ENCODE measurements at places on chromosomes 16 and 17. TPM values are rescaled to one million over a fixed set of nuclear protein-coding genes. Genes with fewer than 3 reads are reported as not detected.
A peak's percentile ranks its signal among the peaks of the same experiment; 100 is the strongest.

KRTAP4-1 gene
- not detected for total RNA-seq

DNA sequence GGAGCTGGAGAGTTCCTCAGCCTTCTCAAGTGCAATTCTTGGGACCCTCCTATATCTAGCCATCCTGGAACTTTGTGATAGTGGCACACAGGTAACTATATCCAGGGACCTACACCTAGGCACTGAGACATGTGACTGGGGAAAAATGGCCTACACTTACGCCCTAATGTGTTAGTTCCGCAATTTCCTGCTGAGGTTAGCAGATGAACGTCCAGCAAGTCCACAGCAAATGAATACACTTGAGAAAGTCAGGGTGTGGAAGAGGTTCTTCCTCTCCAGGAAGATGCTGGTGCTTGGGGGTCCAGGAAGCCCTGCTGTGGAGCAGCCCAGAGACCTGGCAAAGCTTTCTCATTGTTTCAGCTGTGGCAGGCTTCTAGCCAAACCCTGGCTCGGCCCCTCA lies 20.8 kb downstream of the PIK3R5 start:
- DNase-seq, result no peak

DNA sequence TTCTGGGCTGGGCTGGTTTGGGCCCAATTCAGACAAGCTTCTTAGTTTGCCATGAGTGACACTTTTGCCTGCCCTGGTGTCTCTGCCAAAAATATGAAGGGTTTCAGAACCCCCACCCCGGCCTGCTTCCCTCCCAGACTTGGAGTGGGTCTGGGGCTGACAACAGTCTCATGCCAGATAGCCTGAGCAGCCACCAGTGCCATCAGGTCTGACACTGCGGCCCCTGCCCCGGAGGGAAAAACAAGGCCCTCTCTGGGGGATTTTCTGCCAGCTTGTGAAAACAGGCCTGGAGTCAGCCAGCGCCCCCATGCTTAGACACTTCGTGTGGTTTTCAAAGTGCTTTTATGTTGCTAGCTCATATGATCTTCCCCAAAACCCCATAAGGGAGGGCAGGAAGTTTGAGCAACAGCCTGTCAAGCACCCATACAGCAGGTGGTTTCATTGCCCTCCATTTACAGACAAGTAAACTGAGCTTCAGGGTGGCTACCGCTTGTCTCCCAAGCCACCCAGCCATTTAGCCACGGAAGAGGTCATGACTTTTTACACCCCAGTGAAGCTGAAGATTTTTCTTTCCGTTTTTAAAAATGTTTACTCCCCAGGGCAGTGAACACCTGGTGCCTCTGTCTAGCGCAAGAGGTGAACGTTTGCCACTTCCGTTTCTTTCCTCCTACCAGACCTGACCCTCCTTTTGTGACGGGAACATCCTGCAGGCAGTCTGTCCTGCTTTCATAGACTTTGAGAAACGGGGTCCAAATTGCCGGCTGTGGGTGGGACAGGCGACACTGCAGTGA lies 300.6 kb downstream of the SEC14L1 start:
- DNase-seq, result peak; percentile 86

GRCh38 chr16:29738514-29738913 lies 7.3 kb downstream of the C16orf54 start:
- no peak for DNase-seq

CD7 gene
- not detected for total RNA-seq

DNA sequence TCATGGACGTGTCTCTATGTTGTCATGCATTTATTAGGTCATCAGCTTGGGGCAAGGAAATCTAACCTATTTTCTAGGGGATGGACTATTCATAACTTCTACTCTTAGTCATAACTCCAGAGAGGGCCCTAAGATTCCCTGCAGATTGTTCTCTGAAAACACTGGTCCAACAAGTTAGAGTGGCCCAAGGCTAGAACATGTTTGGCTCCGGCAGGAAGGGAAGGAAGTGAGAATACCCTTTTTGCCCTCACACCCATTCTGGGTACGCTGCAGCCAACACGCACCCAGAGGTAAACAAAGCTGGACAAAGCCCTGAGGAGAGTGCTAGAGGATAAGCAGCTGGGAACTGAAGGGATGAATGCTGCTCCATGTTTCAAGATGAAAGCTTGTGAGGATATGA lies 9.9 kb downstream of the C16orf86 start:
- DNase-seq, result no peak

DNA sequence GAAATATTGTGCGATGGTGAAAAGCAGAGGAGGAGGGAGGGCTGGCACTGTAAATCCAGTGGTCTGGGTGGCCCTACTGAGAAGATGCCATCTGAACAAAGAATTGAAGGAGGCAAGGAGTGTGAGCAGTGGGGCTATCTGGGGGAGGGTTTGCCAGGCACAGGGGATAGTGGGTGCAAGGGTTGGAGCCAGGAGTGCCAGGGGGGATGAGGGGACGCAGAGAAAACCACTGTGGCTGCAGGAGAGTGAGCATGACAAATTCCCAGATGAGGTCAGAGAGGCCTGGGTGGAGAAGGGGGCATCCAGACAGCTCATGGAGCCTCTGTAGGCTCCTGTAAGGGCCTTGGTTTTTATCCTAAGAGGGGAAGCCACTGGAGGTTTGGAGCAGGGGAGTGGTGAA lies 4.8 kb downstream of the XYLT2 start:
- DNase-seq, result no peak

DNA sequence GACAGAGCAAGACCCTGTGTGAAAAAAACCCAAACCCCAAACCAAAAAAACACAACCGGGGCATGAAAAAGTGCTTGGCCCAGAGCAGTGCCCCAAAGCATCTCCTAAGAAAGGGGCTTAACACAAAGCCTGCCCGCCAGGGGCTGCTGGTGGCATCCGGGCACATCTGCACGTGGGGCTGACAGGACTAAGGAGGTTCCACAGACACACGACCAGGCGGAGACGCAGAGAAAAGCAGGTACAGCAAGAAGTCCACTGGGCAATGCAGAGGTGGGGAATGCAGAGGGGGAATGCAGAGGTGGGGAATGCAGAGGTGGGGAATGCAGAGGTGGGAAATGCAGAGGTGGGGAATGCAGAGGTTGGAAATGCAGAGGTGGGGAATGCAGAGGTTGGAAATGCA lies 109.2 kb downstream of the ZNF778 start:
- DNase-seq, result no peak

ZG16B gene
- total RNA-seq, result 0.64 TPM

DNA sequence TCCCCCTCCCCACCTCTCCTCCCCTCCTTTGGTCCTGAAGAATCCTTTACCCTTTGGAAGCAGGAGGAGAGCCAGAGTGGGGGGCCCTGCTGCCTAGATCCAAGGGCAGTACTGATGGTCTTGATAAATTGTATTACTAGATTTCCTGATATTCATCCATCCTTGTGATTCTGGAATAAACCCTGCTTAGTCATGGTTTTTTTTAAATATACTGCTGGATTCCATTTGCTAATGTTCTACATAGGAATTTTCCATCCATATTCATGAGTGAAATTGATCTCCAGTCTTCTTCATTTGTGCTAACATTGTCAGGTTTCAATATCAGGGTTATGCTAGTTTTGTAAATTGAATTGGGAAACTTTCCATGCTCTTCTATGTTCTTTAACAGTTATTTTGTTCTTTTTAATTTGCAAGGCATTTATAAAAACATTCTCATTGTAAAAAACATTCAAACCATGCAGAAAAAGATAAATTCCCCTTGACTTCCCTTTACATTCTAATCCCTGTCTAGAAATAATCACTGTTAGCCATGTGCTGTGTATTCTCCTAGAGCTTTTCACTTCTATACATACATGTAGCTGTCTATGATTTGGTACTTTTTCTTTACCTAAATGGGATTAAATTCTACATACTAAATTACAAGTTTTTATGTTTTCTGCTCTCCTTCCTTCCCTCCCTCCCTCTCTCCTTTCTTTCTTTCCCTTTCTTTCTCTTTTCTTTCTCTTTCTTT lies 56.7 kb downstream of the CCDC42 start:
- DNase-seq, result no peak

CBFA2T3 gene
- not detected for total RNA-seq

DNA sequence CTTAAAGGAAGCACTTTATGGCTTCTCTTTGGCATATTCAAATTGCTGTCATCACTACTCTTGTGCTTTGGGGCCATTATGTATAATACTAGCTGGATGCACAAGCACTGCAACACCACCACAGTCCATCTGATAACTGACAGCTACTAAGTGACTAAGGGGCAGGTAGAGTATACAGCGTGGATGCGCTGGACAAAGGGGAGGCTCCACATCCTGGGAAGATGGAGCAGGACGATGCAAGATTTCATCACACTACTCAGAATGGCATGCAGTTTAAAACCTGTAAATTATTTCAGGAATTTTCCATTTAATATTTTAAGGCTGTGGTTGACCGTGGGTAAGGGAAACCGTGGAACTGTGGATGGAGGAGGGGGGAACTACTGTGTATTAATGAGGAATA lies 25.0 kb downstream of the MPRIP start:
- peak; percentile 66 for DNase-seq

DNA sequence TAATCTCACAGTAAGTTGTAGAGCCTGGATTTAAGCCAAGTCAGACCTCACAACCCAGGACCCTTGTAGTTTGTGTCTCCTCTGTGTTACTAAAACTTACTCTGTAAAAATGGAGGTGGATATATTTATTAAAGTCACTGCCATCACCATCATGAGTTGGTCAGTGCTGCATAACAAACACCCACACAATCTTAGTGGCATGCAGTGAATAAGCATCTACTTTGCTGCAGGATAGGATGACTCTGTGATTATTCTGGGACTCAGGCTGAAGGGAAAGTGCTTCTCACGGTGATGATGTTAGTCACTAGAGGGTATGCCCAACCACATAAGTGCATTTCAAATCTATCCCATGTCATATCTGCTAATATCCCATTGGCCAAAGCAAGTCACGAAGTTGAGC lies 398.7 kb downstream of the XYLT1 start:
- no peak for DNase-seq

NR1D1 gene
- total RNA-seq, result 1.7 TPM

CNTNAP4 gene
- total RNA-seq, result not detected

PIK3R6 gene
- not detected for total RNA-seq

GRCh38 chr16:19857593-19858339 lies 26.9 kb downstream of the GPRC5B start:
- no peak for DNase-seq

DNA sequence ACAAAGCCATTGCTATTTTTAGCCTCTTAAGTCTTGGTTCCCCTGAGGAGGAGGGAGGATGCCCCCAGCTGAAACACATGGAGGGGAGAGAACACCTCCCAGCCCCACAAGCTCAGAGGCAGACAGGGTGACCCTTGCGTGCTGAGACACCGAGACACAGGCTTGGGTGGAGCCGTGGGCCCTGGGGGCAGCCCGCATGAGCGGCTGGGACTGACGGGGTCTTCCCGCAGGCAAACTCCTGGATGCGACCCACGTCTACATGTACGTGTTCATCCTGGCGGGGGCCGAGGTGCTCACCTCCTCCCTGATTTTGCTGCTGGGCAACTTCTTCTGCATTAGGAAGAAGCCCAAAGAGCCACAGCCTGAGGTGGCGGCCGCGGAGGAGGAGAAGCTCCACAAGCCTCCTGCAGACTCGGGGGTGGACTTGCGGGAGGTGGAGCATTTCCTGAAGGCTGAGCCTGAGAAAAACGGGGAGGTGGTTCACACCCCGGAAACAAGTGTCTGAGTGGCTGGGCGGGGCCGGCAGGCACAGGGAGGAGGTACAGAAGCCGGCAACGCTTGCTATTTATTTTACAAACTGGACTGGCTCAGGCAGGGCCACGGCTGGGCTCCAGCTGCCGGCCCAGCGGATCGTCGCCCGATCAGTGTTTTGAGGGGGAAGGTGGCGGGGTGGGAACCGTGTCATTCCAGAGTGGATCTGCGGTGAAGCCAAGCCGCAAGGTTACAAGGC lies 9.8 kb downstream of the SLC16A3 start:
- peak; percentile 95 for DNase-seq

- no peak for DNase-seq
Measured at GRCh38 chr16:57549730-57550129, 7.3 kb downstream of the ADGRG5 start.

DNA sequence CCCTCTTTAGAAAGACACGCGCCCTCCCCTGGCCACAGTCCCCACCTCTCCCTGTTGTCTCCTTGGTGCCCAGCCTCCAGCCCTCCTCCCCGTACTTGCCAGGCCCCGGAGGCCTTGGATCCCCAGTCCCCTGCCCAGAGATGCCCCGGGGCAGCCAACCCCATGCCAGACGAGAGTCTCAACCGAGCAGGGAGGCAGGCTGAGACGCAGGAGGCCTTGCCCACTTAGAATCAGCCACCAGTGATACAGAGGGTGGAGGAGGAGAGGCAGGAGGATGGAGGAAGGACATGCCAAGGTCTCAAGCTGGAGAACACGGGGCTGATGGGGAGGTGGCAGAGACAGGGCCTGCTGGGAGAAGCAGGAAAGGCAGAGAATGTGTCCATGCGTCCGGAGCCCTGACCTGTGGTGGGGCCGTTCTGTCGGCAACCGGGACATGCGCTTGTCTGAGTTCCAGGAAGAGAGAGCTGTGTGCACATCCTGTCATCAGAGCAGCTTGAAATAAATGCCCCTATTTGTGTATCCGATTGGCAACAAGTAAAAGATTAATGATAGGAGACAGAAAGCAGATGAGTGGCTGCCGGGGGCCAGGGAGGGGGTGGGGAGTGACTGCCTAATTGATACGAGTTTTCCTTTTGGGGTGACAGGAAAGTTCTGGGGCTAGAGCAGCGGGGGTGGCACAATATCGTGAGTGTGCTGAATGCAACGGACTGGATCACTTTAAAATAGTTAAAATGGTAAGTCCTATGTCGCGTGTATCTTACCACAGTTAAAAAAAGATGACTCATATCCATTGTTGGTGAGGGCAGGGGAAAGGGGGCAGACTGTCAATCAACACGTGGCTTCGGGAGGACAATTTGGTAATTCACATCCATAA lies 44.7 kb upstream of the MEAK7 start:
- no peak for DNase-seq

DNA sequence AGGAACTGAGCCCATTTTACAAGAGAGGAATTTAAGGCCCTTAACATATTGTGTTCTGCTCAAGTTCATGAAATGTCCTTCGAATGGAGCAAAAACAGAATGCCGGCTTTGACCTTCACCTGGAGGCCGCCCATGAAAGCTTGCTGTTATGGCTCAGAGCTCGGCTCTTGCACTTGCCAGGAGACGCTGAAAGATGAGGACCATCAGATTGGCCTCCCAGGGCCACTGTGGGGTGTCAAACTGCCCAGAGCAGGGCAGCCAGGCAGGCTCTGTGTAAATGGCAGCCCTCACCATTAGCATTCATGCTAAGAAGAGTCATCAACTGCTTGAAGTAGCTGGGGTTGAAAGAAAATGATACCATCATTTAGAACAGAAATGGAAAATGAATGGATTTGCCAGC lies 39.3 kb downstream of the IL21R start:
- DNase-seq, result no peak

NPW gene
- 1.3 TPM for total RNA-seq

GRCh38 chr16:2819179-2819938 lies 2.3 kb downstream of the PRSS21 start:
- no peak for DNase-seq

GRCh38 chr16:51825779-51826178 lies 674.7 kb upstream of the SALL1 start:
- no peak for DNase-seq

DNA sequence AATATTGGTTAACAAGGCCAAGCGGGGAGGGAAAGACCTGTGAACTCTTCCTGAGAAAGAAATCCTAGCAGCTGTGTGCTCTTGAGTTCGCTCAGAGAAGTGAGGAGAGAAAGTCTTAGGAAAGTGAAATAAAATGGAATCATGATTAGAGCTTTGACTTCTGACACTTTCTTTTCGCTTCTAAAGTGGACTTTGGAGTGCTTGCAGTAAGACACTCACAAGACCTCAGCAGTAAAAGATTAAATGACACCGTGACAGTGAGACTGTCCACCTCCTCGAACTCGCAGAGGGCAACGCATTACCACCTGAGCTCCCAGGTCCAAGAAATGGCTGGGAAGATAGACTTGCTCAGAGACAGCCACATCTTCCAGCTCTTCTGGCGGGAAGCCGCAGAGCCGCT lies 71.2 kb downstream of the RNF213 start:
- no peak for DNase-seq

Measured in fibroblast of villous mesenchyme (primary cell).